ENCODE measurements at places on chromosomes 6 and 20.
A peak's percentile ranks its signal among the peaks of the same experiment; 100 is the strongest.

GRCh38 chr20:34410336-34410735 is 47.3 kb downstream of the ITCH start:
- DNase-seq: no peak

DNA sequence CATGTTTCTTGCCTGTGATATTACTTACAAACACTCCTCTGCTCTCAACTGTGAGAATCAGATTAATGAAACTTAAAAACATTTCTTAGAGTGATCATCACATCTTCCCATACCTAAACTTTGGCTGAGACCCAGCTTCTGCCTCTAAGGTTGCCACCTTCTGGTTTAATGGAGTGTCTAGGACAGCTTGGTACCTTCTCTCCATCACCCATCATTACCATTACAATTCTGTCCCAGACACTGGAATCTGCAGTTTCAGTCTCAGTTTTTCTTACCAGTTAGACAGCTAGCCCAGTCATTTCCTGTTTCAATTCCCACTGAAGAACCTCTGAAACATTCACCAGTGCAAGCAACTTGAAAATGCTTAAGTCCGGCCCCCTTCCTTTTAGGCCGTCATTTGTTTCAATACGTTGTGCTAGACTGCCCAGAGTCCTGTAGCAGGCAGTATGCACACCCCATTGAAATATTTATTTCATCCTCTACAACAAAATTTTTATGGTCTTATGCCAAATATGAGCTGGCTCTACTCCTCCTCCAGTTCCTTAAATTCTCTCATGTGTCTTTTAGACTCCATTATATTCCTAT is 107.0 kb upstream of the FOXO3 start:
- no peak for DNase-seq

DNA sequence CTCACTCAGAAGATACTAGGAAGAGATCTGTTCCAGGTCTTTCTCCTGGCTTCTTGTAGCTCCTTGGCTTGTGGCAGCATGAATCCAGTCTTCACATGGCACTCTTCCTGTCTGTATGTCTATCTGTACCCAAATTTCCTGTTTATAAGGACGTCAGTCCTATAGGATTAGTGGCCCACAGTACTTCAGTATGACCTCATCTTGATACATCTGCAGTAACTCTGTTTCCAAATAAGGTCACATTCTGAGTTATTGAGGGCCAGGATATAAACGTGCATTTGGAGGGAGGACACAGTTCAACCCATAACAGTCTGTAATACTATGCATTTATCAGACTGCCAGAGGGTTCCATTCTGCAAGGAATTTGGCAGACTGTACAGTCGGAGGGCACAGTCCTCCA is 57.6 kb upstream of the DYNLRB1 start:
- DNase-seq: no peak

DNA sequence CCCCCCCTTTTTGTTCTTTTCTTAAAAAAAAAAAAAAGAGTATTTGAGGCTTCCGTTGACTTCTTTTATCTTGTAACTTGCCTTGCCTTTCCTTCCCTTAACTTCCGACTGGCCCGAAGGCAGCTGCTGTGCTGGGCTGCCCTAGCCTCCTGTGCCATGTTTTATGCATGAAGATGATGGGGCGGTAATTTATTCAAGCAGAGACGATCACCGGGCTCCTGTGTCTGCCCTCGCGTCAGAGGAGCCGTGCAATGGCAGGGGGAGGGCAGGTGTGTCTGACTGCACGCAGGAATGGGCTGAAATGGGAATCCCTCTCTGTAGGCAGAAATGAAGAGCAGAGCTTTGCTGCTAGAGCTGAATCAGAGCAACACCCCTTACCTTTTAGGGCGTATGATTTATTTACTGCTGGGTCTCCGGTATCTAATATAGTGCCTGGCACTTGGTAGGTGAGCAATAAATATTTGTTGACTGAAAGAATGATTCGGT is 106.3 kb upstream of the RIPOR2 start:
- DNase-seq: peak; percentile 53

- peak; percentile 49 for DNase-seq
Observed at GRCh38 chr20:48824830-48825565, 2.8 kb downstream of the PREX1 start.

GRCh38 chr6:71252960-71253359 is 35.7 kb upstream of the OGFRL1 start:
- DNase-seq: no peak

GRCh38 chr6:13252790-13253189 is 75.5 kb downstream of the TBC1D7 start:
- no peak for DNase-seq

DNA sequence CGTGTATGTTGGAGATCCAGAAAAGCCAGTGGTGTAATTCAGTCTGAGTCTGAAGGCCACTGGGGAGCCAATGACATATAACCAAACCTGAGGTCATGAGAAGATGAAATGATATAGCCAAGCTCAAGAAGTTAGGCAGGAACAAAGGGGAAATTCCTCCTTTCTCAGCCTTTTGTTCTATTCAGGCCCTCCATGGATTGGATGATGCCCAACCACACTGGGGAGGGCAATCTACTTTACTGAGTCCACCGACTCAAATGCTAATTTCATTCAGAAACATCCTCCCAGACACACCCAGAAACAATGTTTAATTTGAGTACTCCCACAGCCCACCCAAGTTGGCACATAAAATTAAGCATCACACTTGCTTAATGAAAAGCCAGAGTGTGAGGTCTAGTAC is 183.6 kb downstream of the GJA1 start:
- no peak for DNase-seq

GRCh38 chr6:43724354-43724753 is 36.8 kb upstream of the MRPS18A start:
- DNase-seq: no peak

DNA sequence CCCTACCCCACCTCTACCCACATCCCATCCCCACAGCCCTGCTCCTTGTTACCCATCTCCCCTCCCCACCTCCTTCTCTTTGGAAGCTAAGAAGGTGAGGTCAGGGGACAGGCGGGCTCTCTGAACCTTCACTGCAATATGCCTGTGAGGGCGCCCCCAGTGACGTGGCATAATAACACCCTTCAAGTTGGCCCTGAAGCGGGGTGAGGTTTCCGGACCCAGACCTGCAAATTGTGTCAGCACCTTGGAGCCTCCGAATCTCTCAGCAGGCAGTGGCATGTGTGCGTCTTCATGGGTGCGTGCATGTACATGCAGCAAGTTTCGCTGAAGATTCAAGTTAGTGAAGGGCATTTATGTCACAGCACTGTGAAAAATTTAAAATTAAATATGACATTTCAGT is 114.6 kb downstream of the SOBP start:
- DNase-seq: no peak

DNA sequence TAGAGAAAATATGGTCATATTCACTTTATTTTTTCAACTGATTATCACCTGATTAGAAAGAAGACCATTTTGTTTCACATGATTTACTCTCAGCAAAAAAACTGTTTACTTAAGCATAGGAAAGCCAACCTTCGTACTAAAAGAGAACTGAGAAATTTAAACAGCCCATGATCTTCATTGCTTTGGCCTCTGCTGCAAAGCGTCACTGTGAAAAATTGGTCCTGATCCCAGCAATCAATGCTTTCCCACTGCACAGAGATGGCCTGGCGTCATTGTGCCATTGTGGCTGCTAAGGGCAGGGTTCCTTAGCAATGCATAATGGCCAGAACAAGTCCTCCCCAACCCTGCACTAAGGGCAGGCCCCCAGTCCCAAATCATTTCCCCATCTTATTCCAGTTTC is 19.9 kb upstream of the THEMIS start:
- DNase-seq: no peak

GRCh38 chr6:20879121-20879520 is 344.9 kb downstream of the CDKAL1 start:
- no peak for DNase-seq

DNA sequence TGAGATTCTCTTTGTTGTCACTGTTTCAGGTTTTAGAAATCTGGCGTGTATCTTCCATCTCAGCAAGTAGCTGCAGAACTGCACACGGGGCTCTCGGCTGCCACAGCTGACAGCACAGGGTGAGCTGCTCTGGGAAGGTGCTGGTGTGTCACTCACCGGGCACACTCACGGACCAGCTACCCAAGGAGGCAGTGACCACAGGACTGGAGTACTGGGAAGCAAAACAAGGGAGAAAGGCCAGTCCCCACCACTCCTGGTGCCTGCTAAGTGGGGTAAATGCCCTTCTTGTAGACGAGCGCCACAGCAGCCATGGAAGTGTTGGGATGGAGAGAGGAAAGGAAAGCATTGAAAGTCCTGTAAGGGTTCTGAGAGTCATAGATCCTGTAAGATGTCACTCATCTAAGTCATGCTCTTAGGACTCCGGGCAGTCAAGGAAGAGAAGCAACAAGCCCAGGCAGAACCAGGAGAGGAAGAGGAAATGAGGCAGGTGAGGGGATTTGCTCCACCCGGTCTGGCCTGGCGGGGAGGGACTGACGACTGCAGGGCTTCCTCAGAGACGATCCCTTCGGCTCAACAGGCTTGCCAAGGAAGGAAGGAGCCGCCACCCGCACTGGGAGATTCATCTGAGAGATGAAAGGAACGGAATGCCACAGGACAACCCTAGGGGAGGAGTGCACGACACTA is 48.1 kb downstream of the PRDM1 start:
- DNase-seq: no peak

- no peak for DNase-seq
Observed at GRCh38 chr6:166442131-166442685, 59.5 kb upstream of the MPC1 start.

DNA sequence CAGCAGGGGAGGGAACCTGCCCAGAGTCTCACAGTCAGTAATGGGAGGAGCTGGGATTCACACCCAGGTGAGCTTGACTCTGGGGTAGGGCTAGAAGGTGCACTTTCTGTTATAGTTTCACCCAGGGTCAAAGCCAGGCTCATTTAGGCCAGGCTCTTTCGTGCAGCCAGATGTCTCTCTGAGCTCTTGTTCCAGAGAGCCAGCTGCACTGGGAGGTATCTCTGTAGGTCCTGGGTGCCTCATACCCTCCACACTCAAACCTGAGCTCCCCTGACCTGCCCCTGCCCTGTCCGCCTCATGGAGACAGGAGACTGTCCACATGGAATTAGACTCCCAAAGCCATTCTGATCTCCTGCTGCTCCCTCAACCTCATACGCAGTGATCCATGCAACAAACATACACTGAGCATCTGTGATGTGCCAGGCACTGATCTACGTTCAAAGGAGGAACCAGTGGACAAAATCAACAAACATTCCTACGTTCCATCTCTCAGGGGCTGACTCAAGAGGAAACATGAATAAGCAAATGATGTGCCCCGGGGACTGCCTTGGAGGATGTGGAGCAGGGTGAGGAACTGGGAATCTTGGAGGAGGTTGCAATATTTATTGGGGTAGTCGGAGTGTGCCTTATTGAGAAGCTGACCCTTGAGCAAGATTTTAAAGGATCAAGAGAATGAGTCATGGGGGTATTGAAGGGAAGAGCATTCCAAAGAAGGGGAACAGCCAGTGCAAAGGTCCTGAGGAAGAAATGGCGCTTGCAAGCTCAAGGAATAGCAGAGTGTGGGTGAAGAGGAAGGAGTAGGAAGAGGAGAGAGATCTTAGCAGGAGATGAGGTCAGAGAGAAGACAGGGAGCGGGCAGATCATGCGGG is 71.3 kb upstream of the TOX2 start:
- DNase-seq: no peak

- DNase-seq: peak; percentile 90
Observed at GRCh38 chr6:36822506-36823269, 16.6 kb downstream of the CPNE5 start.

DNA sequence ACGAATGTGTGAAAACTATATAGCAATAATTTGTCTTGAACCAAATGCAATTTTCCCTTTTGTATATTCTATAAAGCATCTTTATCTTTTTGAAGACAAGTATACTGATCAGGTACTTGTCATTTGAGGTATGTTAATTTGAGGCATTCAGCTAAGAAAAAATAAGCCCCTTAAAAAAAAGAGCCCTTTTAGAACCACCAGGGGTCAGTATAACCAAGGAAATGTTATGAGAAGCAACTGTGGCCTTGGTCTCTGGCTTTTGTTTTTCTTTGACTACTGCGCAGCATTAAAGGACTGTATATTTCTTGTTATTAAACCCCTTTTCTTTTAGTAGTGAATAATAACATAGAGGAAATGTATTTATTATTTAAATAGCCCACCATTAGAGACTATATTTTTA is 43.1 kb downstream of the CD109 start:
- peak; percentile 90 for DNase-seq

GRCh38 chr20:63522981-63523611 is 2.5 kb downstream of the PPDPF start:
- no peak for DNase-seq

GRCh38 chr6:152142105-152142504 is 334.6 kb downstream of the ESR1 start:
- peak; percentile 10 for DNase-seq

GRCh38 chr6:45930420-45931040 is 85.1 kb downstream of the CLIC5 start:
- DNase-seq: peak; percentile 80

DNA sequence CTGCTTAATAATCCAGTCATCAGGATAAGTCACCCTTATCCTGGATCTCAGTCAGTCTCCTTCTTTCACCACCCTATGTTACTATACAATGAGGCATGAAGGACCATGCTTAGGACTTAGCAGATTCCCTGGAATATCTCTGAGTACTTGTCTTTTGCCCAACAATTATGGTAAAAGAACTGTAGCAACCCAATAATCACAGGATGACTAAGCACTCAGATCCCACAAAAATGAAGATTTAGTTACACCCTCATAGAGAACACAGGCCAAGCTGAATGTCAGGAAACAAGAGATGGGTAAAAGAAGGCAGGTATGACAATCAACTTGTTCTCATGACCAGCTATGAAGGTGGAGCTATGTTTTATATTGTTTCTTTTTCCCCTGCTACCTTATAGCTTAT is 91.4 kb downstream of the EDN1 start:
- DNase-seq: no peak

DNA sequence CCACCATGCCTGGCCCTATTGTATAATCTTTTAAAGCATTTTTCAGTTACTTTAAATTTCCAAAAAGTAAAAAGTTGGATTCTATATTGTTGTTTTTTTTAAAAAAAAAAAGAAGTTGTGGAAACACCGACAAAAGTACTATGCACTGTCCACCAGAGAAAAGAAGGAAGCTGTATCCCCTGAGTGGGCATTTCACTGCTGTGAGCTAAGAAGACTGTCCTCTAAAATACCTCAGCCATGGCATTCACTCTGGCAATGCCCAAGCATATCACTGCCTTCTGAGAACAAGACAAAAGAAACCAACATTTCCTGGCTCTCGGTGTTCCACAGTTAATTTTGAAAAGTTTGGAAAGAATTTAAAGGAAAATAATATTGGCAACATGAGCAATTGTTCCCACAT is 117.8 kb downstream of the IPCEF1 start:
- no peak for DNase-seq

- no peak for DNase-seq
Observed at GRCh38 chr6:81289229-81289628, 463.3 kb downstream of the TENT5A start.

- DNase-seq: no peak
Observed at GRCh38 chr6:138092686-138093085, 14.5 kb downstream of the PERP start.

GRCh38 chr6:3990692-3991491 is 88.0 kb downstream of the FAM217A start:
- peak; percentile 95 for DNase-seq

DNA sequence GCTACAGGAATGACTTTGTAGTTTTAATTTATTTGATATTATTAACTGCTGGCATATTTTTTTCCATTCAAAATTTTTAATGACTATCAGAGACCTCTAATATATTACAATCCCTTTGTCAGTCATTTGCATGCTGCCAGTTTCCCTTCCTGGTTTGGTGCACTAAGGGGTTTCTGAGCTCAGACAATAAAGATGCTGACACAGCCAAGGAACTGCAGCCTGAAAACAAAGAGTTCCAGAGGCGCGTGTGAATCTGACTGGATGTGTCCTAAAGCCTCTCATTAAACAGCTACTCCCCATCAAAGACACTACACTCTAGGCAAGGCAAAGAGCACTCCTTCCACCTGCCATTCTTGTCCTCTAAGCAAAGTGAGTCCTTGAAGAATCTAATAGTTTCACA is 116.8 kb upstream of the DST start:
- DNase-seq: peak; percentile 53

Measured in eye (tissue), 1 donor.